ENCODE measurements at places on chromosomes 2 and 18.

DNA sequence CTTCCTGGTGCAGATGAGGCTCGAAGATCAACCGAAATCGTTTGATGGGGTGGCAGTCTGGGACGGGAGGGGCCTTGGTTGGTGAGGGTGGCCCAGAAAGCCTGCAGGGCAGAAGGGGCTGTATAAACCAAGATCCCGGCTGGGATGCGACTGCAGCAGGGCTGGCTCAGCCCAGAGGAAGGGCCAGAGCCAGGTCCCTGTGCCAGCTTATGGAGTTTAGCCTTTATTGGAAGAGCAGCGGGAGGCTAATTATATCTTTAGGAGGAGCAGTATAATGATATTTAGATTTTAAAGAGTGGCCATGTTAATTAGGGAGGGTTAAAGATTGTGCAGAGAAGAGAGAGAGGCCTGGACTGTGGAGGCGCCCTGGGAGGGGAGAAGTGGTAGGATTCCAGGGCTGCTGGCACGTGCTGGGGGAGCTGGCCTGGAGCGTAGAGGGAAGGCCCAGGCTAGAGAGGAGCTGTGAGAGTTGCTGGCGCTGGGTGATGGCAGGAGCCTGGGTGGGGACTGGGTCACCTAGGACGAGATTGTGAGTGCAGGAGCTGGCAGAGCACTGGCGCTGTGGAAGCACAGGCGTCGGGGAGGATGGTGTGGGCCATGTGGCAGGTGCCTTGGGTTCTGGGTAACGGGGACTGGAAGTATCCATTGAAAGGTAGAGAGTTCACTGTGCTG, 25.1 kb downstream of the TRAF3IP1 start:
- DNase-seq = no peak

GRCh38 chr2:225584796-225585195, 185.3 kb downstream of the NYAP2 start:
- DNase-seq = no peak

GRCh38 chr18:26406854-26407517, 141.4 kb downstream of the KCTD1 start:
- no peak for DNase-seq

DNA sequence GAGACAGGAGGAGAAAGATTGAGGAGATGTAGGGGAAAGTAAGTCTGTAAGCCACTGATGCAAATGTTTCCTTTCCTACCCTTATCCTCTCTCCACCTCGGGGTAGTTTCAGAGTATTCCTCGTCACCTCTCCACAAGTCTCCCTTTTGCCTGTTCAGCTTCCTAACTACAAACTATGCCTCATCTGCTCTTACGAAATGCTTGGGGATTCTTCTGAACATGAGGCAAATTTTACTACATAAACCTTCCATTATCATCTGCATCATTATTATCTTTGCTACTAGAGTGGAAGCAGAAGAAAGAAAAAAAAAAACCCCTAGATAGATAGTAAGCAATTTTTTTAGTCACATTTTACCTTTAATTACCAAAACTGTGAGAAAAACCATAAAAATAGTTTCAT, 43.1 kb upstream of the CWC22 start:
- DNase-seq = no peak

- no peak for DNase-seq
Observed at GRCh38 chr2:26702025-26702424, 9.5 kb downstream of the KCNK3 start.

GRCh38 chr2:220296174-220296573, 668.7 kb downstream of the SLC4A3 start:
- no peak for DNase-seq

DNA sequence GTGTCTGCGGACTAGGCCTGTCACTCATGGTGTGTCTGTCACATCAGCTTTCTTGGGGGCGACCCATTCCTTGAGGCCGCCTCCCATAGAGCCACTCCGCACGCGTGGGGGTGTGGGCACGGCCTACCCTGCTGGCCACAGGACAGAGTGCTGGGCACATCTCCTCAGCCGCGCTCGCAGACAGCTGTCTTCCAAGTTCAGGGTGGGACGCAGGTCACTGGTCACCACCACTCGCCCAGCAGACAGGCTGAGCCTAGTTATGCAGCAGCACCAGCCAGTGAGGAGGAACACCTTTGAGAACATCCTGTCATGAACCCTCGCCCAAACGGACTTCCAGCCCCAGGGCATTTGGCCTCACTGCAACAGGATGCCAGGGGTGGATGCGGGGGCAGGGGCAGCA, 30.8 kb upstream of the BIN1 start:
- DNase-seq = no peak

DNA sequence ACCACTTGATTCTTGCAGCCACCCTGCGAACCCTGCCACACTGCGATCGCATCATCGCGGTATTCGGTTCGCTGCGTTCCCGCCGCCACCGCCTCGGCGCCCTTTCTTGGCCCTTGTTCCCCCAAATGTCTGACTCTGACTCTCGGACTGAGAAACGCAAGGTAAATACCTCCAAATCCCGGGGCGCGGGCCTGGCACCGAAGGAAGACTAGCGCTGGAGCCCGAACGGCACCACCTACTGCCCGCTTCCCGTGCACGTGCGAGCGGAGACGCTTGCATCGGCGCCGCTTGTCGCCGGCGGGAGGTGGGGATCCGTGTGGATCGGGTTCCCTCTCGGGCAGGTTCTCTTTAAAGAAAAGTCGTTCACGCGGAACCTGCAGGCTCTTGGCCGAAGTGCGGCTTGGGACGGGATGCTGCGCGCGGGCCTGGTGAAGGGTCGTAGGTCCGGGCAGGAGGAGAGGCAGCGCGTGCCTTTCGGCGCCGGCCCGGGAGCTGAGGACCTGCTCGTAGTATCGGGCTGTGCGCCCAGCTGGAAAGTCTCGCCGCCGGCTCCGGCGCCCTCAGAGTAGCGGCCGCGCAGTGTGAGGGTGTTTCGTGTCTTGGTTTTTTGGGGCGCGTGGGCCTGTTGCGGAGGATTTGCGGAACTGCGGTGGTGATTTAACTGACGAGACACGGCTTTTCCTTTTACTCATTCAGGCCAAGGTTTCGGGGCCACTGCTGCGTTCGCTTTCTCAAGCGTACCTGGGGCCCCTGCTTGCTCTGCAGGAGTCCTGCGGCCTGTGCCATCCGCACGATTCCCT, 514 bp downstream of the BCL2L11 start:
- DNase-seq = peak; percentile 34

DNA sequence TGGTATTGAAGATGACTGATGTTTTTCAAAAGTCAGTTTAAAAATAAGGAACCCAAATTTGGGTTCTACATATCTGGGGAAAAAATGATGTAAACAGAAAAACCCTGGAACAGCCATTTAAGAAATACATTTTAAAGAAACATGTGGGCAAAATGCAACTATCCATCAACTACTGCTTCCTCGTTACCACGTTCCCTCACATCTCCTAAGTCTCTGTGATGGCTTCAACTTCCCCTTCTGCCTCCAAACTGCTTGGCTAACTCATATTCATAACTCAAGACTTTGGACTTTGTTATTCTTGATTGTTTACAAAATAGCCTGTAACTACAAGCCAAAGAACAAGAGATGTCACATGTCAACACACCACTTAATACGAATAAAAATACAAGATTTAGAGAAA, 116.3 kb downstream of the DYM start:
- no peak for DNase-seq

DNA sequence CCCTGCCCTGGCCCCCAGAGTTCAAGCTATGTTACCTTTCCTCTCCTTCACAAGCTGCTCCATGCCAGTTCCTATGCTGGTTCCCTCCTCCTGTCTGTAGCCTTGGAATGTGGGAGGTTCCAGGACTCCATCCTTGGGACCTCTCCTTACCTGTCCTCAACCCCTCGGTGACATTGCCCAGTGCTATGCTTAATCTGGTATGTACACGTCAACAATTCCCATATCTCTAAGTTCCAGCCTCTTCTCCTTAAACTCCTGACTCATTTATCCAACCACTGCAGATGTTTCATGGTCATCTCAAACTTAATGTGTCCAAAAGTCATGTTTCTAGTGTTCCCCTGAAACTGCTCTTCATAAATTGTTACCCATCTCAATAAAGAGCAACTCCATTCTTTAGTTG, 160.8 kb downstream of the TNS1 start:
- no peak for DNase-seq

DNA sequence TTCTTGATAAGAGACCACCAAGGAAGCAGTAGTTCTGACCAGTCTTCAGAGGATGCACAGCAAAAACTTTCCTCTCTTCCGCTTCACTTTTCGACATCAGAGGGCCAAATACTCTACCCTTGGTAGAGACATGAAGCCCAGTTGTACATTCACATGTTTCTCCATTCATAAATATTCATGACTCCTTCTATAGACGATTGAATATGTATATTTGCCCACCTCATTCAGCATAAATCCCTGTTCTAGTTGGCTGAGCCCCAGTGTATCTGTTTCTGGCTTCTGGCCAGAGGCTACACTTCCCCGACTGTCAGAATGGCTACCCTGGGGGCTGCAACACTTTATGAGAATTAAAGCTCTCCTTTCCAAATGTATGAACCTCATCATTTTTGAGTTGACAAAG, 258.5 kb downstream of the ASXL3 start:
- no peak for DNase-seq

- no peak for DNase-seq
Observed at GRCh38 chr2:83990636-83991035, 468.4 kb downstream of the SUCLG1 start.

- no peak for DNase-seq
Observed at GRCh38 chr2:110732422-110733413, at the start of gene ACOXL. ACOXL (plus strand) TSS chr2:110732573; CDS start chr2:110768390, 35,817 bp downstream.

GRCh38 chr2:7154656-7155055, 237.4 kb downstream of the RNF144A start:
- no peak for DNase-seq

DNA sequence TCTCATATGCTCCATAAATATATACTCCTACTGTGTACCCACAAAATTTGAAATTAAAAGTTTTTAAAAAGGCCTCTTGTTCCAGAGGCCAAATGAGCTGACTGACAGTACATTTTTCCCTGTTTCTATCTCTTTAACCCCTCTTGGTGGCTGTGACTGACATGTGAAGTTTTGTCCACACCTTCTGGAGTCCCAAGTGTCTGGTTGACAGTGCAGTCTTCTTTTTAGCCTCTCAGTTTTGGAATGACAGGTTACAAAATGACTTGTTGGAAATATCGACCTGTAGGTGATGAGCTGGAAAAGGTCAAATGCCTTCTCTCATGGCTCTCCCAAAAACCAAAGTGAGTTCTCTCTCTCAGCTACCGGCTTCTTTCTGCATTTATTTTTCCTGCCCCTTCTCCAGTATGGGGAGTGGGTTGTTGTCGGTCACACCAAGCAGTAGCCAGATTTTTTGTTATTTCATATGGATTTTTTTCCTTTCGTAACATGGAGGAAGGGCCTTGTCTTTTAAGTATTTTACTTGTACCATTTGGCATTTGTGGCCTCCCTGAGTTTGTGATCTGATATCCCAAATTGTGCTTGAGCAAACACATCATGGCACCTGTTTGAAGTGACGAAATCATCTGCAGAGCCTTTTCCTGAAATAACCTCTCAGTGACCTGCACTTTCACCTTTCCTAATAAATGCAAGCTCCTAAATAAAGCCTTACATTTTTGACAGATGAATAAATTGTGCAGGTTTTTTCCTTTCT, 143.9 kb downstream of the ESCO1 start:
- no peak for DNase-seq

DNA sequence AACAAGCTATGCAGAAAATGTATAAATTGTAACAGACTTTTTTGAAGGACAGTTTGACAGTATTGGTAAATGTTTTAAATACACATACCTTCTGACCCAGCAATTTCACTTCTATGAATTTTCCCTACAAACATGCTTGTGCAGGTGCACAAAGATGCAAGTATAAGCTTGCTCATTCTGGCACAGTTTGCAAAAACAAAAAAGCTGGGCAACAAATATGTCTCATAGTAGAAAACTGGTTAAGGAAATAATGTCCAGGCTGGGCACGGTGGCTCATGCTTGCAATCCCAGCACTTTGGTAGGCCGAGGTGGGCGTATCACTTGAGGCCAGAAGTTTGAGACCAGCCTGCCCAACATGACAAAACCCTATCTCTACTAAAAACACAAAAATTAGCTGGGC, 96.9 kb upstream of the NEDD4L start:
- no peak for DNase-seq

- DNase-seq = no peak
Observed at GRCh38 chr2:55947752-55948151, 24.2 kb upstream of the EFEMP1 start.
